ENCODE measurements at places on chromosomes 13 and 19. TPM values are rescaled to one million over a fixed set of nuclear protein-coding genes. Genes with fewer than 3 reads are reported as not detected.
A peak's percentile ranks its signal among the peaks of the same experiment; 100 is the strongest.

Gene CLEC17A
- polyA plus RNA-seq: not detected

Gene CD37
- polyA plus RNA-seq: 3.8 TPM

GRCh38 chr19:51135986-51136762, 5.9 kb upstream of the SIGLEC7 start:
- no peak overlapping the region for H3K4me3 ChIP-seq
- no peak for DNase-seq

DNA sequence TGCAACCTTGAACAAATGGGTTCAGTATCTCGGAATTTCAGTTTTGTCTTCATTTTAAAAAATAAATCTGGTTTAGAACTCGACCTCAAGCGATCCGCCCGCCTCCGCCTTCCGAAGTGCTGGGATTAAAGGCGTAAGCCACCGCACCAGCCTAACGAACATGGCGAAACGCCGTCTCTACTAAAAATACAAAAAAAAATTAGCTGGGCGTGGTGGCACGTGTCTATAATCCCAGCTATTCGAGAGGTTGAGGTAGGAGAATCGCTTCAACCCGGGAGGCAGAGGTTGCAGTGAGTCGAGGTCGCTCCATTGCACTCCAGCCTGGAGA, 571 bp downstream of the ZNF302 start:
- peak overlapping the region; percentile 95 for H3K27ac ChIP-seq
- H3K27me3 ChIP-seq: no peaks in the 10 kb centered on the region
- peak overlapping the region; percentile 94 for H3K4me3 ChIP-seq
- H3K36me3 ChIP-seq: peaks cover 21% of the 10 kb centered on the region
- DNase-seq: no peak

- H3K4me3 ChIP-seq: no peak overlapping the region
- H3K27ac ChIP-seq: peak overlapping the region; percentile 21
- H3K4me1 ChIP-seq: no peaks in the 10 kb centered on the region
- no peaks in the 10 kb centered on the region for H3K36me3 ChIP-seq
Measured at GRCh38 chr19:51799034-51799773, 4.2 kb downstream of the FPR3 start.

Measured in kidney (tissue), 22 donors.